Stimulated activated CD8-positive, alpha-beta memory T cell treated with anti-CD3 and anti-CD28 coated beads, Interleukin-4, amount 100 ng/mL, for 24 hours (primary cell): ENCODE measurements at places on chromosomes 1 and 21.

- no peak for DNase-seq
Observed at GRCh38 chr1:232111611-232112010, 485.0 kb downstream of the DISC1 start.

DNA sequence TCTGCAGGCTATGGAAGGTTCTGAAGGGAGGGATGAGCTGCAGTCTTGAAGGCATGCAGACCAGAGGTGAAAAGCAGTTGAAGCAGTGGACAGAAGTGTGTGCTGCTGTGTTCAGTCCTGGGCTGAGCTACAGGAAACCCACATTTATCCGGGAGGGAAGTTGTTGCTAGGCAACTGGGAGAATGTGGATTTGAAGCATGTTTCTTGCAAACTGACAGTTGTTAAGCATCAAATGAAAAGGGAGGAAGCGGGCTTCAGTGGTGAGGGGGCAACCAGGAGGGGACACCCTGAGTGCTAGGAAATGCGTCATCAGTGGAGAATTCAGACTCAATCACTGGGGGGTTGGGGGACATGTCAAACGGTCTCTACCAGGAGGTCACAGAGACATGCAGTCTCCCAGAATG lies 28.7 kb downstream of the ABCA4 start:
- DNase-seq: no peak

- no peak for DNase-seq
Observed at GRCh38 chr1:25028907-25029599, 99.0 kb upstream of the RUNX3 start.

DNA sequence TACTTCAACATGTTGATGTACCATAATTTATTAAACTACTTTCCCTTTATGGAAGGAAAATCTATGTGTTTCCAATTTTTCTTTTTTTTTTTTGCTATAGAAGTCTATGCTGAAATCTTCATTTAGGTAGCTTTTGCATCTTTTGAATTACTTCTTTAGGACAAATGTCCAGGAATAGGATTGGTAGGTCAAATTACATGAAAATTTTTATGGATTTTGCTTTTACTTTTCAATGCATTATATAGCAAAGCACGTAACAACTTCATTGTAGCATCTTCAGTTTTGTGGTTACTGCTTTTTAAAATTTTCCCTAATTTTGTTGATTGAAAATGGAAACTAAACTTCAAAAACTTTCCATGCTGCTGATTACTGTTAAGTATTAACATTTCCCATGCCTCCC lies 12.0 kb upstream of the PLA2G2C start:
- no peak for DNase-seq

DNA sequence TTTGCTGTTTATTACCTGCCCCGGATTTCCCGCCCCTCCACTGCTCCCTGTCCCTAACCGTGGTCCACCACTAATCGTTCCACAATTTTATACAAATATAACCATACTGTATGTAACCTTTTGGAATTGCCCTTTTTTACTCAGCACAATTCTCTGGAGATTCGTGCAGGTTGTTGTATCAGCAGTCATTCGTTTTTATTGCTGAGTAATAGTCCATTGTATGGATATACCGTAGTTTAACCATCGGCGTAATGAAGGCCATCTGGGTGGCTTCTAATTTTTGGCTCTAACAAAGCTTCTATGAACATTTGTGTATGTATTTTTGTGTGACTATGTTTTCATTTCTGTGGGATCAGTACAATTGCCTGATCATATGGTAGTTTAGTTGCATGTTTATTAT lies 50.0 kb downstream of the UCK2 start:
- DNase-seq: no peak

GRCh38 chr1:54266908-54267307 lies 66.9 kb downstream of the MRPL37 start:
- DNase-seq: no peak

- DNase-seq: no peak
Observed at GRCh38 chr1:203744075-203744972, 20.7 kb upstream of the LAX1 start.

DNA sequence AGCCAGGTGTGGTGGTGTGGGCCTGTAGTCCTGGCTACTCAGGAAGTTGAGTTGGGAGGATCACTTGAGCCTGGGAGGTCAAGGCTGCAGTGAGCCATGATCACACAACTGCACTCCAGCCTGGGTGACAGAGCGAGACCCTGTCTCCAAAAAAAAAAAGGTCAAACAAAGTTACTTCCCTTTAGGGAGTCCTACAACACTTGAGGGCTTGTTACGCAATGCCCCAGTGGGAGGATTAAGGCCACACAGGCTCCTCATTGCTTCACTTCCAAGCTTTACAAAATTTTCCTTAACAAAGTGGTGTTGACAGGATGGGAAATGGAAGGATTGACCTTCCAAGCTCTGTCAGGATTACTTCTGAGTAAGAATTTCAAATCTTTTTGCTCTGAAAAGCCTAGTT lies 6.2 kb upstream of the EXTL1 start:
- no peak for DNase-seq

DNA sequence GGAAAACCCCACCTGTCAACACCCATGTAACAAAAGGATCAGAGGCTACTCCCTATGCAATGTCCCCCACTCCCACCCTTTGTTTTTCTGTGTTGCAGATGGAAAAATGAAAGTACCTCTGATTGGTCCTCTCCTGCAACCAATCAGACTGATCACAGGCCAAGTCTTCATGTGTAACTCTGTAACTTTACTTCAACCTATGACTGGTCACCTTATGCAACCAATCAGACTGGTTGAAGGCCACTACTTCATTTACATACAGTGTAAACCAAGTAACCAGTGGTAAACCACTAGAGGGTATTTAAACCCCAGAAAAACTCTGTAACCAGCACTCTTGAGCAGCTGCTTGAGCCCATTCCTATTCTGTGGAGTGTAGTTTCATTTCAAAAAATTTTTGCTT lies 266.3 kb upstream of the OLFM3 start:
- DNase-seq: no peak

DNA sequence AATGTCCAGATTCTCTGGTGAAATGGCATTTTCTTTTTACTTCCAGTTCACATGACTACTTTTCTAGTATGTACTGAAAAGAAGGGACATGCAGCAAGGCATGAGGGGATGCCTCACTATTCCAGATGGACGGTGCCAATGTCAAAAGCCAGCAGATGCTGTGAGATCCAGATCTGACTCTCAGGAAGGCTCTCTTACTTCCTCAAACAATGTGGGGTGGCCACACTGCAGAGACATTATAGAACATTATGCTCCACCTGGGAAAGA lies 17.7 kb downstream of the CRYZ start:
- DNase-seq: no peak

DNA sequence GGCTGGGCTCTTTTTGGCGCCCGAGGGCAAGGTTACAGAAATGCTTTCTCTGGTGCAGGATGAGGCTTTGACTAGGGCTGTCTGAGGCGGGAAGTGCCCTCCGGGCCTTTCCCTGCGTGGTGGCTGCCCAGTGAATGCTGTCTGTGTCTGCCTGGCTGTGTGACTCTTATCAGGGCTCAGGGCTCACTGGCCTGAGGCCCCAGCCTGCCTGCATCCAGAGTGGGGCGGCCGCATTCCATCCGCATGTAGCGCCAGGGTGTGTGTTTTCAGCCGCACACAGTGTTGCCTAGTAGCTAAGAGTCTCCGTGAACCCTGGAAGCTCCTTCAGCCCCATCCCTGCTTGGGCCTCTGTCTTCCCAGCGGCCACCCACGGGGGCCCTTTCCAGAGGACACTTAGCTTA lies 59.1 kb downstream of the FAAP20 start:
- DNase-seq: no peak

DNA sequence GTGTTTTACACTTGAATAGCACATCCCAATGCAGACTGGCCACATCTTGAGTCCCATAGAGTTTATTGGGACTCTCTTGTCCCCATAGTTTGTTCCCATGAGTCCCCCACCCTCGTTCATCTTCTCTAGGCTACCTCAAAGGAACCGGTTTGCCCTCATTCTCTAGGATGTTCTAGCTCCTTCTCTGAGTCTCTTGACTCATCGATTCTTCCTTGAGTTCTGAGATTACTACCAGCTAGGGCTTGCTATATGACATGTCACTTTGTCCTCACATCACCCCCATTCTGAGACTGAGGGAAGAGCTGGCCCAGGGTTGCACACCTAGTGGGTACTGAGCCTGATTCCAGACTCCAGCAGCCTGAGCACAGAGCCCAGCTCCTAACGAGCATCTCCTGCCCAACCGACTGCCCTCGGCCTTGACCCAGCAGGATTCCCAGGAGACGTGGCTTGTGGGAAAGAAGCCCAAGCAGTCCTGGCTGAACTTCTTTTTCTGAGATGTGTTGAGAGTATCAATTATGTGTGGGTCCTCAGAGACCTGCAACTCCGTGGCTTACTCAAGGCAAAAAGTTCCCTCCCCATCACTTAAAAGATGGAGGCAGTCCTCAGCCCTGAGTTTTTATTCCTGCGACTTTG lies 42.0 kb downstream of the TMEM51 start:
- no peak for DNase-seq

DNA sequence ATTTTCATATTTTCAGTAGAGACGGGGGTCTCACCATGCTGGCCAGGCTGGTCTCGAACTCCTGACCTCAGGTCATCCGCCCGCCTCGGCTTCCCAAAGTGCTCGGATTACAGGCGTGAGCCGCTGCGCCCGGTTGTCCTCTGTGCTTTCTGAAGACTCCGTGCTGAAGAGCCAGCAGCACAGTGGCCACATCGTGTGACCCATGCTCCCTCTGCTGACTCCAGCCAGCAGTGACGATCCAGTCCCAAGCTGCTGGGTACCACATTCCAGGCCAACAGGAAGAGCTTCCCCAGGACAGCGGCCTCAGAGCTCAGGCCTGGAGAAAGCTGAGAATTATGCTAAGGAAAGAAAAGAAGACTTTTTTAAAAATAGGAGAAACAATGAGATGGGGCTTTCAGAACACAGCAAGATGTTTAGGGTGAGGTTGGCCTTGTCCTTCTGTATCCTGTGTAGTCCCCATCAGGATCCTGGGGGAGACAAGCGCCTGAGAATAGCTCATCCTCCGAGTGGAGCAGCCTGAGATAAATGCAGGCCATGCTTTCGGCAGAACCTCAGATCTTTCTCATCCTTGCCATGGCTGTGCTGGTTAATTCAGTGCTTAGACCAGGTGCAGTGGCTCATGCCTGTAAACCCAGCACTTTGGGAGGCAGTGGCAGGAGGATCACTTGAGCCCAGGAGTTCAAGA lies 207.1 kb downstream of the SLC35F3 start:
- DNase-seq: no peak
